RKO (cell line): ENCODE measurements at places on chromosomes 16 and 17.

- no peak for DNase-seq
These were observed 64.3 kb downstream of the KLHDC4 start for GRCh38 chr16:87701505-87701921.

GRCh38 chr16:70706948-70707465 lies 21.2 kb upstream of the MTSS2 start:
- no peak for DNase-seq

- no peak for DNase-seq
These were observed 205.6 kb downstream of the XYLT1 start for GRCh38 chr16:17265154-17265553.

- no peak for DNase-seq
These were observed 274.1 kb upstream of the ASIC2 start for GRCh38 chr17:33567223-33567622.

DNA sequence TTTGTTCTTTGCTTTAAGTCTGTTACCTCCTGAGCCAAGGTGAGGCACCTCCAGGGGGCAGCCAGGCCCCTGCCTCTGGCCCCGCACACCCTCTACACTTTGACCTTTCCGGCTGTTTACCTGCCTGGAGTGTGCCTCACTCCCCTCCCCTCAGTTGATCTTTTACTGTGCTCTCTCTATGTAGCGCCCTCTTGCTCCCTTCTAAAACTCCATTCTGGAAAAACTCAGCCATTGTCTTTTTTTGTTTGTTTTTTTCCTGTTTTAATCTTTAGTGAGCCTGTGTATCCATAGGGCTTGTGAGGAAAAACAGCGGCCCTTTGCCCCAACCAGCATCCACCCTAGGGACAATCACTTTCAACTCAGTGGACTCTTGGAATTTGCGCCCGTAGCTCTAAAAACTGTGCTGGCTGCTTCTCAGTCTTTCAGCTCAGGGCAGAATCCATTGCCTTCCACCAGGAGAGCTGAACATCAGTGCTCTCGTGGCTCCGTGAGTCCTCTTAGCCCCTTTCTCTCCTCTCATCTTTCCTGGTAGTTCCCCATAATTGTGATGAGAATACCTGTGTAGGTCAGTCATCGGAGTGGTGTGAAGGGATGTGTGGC lies 4.3 kb downstream of the AMDHD2 start:
- no peak for DNase-seq

DNA sequence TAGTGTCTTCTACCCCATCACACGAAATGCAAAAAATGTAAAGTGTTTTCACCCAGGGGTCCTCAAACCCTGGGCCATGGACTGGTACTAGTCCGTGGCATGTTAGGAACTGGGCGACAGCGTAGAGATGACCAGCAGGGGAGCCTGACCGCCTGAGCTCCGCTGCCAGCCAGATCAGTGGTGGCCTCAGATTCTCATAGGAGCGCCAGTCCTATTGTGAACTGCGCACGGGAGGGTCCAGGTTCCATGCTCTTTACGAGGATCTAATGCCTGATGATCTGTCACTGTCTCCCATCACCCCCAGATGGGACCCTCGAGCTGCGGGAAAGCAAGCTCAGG lies 4.5 kb downstream of the SCARF1 start:
- DNase-seq, result no peak

DNA sequence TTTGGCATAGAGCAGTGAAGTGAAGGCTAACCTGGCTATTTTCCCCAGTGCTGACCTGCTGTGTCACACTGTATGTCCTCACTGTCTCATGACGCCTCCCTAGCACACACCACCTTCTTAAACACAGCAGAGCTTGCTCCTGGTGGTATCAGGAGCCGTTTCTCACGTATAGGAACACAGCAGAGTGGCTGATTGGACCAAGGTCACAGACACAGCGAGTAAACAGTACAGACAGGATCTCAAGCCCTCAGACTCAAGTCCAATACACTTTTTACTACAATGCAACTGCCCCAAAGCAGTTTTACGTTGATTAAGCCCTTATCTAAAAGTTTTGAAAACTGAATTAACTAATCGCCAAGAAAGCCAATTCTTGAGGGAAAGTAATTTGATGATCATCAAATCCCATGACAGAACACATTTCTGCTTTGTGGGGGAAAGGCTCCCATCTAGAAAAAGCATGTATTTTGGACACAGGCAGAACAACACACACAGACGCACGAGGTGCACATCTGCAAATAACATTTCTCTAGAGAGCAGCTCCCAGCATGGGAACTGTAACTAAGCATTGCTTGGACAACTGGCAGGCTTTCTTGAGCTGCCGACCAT lies 15.2 kb downstream of the ARHGAP17 start:
- no peak for DNase-seq
